AML-193 (cell line): ENCODE measurements at places on chromosomes 7 and 10.

DNA sequence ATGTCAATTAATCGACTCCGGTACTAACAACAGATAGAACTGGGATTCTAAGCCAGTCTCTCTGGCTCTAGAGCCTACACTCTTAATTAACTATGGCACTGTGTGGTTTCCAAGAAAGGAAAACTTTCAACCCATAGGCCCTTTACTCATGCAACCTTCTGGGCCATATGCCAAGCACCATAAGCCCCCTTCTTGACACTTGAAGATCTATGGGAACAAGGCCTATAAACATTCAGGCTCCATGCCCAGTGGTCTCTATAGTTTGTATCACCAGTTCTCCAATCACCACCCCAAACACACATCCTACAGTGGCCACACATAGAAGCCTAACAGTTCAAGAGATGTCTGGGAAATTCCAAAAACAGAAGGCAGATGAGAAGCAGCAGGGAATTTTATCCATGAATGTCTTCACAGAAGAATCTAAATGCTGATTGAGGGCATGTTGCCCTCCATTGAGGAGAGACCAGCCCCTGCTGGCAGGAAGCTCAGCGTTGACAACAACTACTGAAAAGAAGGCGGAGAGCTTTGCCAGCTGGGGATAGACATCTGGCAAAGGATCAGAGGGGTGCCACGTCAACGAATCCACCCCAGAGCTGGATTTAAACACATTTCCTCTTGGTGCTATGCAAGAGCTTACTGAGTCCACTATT, 64.4 kb downstream of the GRM3 start:
- DNase-seq, result no peak

- DNase-seq, result no peak
These were observed 199.5 kb upstream of the PPP2R2D start for GRCh38 chr10:131701131-131701947.

DNA sequence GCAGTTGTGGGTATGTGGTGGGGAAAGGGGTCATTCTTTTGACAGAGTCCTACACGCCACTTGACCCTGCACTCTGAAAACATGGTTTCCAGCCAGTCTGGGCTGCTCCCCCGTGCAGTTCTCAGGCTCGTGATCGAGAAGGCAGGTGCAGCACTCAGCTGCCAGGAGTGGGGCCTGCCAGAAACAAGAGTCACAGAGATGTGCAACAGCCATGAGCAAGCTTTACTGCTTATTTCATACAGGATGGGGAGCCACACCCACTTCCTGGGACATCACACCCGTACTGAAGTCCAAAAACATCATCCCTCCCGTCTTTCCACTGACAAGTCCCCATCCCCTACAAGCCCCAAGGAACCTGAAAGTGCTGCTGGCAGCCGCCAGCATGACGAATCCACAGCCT, 9.3 kb downstream of the ATG9B start:
- DNase-seq, result no peak

GRCh38 chr10:17821893-17822292, 12.7 kb downstream of the MRC1 start:
- no peak for DNase-seq

- no peak for DNase-seq
These were observed 549 bp downstream of the CALY start for GRCh38 chr10:133336118-133336576.

GRCh38 chr7:73669288-73669701, 1.7 kb downstream of the VPS37D start:
- DNase-seq, result no peak

GRCh38 chr7:121275204-121275603, 53.6 kb upstream of the WNT16 start:
- DNase-seq, result no peak

- DNase-seq, result no peak
These were observed 173.5 kb downstream of the TSPAN12 start for GRCh38 chr7:120684463-120684862.

DNA sequence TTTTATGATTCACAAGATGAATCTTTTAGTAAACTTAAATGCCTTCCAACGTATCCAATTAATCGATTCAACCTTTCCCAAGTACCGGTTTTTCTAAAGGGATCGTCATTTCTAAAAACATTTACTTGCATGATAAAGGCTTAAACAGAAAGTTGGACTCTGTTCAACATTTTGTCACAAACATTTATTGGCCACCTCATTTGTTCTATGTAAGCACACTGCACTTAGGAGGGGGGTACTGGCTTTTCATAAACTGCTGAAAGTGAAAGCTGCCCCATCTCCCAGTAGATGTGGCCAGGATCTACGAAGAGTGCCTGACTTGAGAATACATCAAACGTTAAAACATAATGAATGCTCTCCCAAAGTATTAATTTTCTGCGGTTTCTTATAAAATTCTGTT, 37.3 kb upstream of the LAMB4 start:
- no peak for DNase-seq

DNA sequence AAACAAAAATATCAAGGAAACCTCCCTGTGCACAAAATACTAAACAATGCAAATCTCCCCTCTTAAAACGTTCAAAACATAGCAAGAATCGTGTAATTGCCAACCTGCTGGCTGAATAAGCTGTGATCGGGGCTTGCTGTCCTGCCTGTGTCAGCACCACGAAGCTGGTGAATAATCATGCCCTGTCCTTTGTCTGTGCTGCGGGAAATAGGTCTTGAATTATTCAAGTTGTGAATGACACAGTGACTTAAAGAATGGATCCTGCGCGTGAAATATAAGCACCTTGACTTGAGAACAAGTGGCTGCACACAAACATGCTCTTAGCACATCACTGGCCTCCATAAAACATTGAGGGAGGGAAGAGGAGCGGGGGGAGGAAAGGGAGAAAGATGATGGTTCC, 130.2 kb downstream of the OAT start:
- no peak for DNase-seq

DNA sequence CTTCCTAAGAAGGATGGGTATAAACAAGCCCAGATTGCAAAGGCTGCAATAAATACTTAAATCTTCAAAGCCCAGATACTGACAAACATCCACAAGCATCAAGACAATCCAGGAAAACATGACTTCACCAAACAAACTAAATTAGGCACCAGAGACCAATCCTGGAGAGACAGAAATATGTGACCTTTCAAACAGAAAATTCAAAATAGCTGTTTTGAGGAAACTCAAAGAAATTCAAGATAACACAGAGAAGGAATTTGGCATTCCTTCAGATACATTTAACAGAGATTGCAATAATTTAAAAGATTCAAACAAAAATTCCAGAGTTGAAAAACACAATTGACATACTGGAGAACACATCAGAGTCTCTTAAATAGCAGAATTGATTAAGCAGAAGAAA, 23.0 kb downstream of the GSDME start:
- DNase-seq, result no peak

DNA sequence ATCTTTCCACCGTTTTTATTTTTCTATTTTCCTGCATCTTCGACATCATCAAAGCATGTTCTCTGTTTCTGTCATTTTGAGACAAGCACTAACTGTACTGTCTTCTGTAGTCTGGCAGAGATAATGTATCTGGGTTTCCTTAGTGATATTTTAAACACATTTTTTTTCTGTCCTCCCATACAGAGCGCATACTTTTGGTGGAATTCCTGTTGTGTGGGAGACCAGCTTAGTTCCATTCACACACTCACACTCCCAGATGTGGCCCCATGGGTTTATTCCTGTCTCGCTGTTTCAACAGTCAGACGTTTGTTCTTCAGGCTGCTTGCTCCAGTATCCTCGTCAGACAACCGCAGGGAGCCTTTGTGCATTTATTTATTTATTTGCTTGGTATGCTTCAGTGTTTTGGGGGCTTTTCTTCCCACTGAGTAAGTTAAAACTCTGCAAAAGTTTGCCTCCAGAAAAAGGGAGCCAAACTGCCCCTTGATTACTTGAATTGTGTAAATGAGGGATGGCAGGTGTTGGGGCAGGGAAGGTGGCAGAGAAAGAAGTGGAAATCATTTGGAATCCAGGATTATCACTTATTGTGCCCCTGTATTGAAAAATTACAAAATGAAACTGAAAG, 456.8 kb upstream of the KLF6 start:
- DNase-seq, result no peak

DNA sequence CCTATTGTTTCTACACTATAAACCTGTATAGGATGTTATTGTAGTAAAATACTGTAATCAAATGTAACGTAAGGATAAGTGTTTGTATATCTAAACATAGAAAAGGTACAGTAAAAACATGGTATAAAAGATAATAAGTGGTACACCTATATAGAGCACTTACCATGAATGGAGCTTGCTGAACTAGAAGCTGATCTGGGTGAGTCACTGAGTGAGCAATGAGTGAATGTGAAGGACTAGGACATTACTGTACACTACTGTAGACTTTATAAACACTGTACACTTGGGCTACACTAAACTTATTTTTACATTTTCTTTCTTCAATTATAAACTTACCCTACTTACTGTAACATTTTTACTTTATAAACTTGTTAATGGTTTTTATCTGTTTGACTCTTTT, 732.9 kb upstream of the LRRN3 start:
- DNase-seq, result no peak

DNA sequence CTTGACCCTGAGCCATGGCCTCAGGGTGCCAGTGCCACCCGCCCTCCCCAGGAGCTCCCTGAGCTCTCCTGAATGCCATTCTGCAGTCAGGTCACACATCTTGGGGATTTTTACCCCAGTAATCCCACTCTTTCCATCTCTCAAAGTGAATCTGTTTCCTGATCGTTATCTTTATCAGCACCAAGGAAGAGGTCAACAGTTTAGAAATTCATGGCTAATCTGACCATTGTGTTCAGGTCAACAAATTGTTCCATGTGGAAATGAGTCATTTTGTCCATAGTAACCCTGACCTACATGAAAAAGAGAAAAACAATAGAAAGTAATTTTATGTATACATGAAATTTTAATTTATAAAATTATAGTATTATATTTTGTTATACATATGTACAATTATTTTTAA, 28.8 kb upstream of the ZNF488 start:
- no peak for DNase-seq

GRCh38 chr7:117588352-117588794, 108.5 kb downstream of the CFTR start:
- no peak for DNase-seq

DNA sequence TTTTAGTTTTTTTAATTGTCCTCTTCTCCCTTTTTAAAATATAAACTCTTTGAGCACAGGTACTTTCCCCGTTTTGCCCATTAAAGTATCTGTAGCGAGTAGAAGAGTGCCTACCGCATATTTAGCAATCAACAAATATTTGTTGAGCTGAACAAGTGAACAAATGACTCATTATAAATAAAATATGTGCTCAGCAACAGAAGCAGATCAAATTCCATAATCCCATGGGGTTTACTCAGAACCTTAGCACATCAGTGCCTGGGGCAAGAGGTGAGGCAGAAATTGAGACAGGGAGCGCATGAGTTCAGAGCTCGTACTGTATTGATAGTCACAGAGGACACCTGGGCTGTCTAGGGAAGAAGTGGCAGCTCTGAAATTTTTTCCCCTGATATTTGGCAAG, 161.0 kb downstream of the SEM1 start:
- no peak for DNase-seq

DNA sequence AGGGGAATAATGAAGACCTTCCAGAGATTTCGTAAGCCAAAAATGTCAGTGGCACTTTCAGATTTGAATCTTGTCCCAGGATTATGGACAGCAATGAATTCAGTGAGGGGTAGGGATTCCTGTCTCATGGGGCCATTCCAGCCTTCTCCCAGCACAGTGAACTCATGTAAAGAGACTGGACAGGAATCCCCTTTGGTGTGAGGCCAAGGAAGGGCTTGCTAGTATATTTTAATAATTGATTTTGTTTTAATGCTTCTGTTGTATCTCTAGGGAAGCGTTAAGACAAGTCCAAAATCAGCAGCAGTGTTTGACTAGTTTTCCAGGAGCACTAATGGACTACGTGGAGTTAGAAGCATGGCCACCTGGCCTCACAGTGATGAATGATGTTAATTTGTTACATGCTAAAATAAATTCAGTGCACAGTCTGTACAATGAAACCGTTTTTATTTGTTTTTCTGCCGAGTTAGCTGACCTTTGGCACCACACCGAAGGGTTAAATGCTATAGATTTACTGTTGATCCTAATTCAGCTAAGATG, 214.0 kb upstream of the DKK1 start:
- DNase-seq, result no peak

- DNase-seq, result no peak
These were observed 21.6 kb upstream of the TPK1 start for GRCh38 chr7:144857463-144857862.

- peak; percentile 12 for DNase-seq
These were observed 10.3 kb upstream of the KCNK18 start for GRCh38 chr10:117186832-117187615.

DNA sequence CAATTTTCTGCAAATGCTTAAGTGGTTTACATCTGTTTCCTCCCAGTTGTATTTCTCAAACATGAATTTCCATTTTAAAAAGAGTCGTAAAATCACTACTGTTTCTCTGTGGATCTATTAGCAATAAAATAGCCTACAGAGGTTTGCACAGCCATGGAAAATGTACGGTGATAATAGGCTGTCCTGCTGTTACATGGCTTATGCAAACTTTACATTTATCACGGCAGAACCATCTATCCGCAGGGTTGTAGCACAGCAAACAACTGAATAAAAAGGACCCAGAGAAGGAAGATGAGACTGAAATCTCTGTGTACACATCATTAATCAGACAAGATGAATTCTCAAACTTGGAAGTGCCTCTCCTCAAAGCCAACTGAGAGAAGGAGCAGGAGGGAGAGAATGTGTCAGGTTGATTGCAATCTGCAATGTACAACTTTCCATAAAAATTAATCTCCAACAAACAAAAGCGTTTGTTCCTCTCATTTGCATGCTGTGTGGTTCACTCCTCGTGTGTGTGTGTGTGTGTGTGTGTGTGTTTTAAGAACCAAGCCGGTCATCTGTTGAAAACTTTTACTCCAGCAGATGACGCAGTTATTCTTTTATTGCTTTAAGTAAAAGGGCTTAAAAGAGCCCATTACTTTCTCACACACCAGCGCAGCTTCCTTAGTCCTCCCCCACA, 279.3 kb downstream of the SKAP2 start:
- no peak for DNase-seq

- DNase-seq, result no peak
These were observed 17.8 kb downstream of the CDHR3 start for GRCh38 chr7:105980645-105981396.

GRCh38 chr7:135420786-135421185, 89.1 kb downstream of the CNOT4 start:
- DNase-seq, result no peak

DNA sequence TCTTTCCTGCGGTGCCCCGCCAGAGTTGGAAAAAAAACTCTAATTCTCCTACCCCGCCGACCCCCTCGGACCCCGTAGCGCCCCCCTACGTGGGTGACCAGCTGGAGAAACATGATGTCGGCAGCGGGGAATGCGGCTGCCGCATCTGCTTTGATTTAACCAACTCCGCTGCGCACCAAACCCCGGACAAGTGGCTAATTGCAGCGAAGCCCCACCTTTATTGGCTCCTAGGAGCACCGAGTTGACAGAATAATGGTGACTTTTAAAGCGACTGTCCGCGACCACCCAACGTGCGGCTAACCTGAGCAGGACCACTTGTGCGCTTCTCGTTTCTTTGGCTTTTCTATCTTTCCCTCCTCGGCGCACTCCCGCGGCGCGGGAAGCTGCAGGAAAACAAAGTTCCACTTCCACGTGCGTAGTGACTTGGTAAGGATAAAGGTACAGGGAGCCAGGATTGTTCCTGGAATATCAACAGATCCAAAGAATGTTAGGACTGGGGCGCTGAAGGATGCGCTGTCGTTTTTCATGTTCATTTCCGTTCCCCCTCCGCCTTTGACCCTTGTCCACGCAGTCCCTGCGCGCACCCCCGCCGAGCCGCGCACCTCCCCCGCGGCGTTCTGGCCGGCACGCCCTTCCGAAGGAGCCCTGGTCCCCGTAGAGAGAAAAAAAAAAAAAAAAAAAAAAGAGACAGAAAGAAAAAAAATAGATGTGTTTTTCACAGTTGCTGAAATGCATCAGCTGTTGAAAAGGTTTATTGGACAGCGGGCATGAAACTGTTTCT, 1.4 kb downstream of the WNT16 start:
- DNase-seq, result no peak
